ENCODE measurements at places on chromosomes 5 and 9.

- no peak for DNase-seq
These were observed 1.6 kb downstream of the SLC27A6 start for GRCh38 chr5:128966846-128967245.

DNA sequence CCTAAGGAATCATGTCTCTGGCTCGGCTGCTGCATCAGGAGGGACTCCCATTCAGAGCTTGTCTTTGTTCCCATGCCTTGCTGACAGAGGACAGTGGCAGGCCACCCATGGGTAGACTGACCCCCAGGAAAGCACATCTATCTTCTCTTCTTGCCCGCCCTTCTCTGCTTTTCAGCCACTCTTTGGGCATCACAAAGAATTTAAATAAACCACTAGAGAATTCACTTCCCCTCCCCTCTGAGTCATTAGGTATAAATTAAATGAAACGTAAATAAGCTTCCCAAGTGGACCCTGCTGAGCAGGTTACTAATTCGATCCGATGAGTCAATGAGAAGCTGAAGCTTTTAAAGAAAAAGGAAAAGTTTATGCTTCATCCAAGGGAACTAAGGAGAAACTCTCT is 97.0 kb downstream of the DRD1 start:
- DNase-seq, result no peak

- no peak for DNase-seq
These were observed 25.6 kb downstream of the FBXW11 start for GRCh38 chr5:171980792-171981191.

DNA sequence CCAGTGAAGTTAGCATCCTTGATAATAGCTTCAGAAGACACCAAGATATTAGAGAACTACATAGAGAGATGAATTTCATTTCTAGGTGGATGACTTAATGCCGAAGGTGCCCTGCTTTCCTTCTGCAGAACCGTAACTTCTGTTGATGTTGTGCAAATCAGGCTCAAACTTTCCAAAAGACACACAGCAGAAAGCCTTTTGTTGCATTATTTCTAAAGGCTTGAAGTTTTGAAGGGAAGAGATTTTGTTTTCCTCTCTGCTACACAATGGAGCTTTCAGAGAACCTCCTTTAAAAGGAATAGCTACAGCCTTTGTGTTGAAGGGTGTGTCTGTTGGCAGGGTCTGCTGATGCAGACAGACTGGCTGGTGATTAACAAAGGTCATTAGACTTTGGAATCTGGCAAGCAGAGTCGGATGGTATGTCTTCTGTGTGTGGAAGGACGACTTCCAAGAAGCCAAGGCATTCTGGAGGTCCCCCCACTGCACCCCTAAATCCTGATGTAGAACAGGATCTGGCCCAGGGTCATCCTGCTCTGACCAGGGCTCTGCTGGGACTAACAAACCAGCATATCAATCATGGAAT is 57.8 kb downstream of the ZNF462 start:
- DNase-seq, result peak; percentile 71

GRCh38 chr5:74567411-74567995 is 73.0 kb downstream of the ENC1 start:
- no peak for DNase-seq

DNA sequence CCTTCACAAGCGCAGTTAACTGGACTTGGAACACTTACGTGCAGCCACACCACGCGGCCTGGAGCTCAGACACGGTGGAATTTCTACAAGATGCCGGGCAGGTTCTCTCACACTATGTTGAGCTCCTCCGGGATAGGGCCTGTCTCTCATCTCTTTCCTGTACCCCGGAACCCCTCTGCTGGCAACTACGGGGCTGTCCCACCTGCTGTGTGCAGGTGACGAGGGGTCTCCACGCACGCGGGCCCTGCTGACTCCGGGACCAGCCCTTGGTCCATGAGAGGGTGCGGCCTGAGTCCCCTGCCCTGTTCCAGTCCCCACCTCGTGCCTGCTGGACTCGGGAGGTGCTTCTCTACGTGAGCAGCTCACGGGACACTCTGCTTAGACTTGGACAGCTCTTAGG is 40.1 kb downstream of the SLC6A3 start:
- DNase-seq, result no peak

GRCh38 chr5:143271431-143271830 is 132.1 kb downstream of the NR3C1 start:
- no peak for DNase-seq

DNA sequence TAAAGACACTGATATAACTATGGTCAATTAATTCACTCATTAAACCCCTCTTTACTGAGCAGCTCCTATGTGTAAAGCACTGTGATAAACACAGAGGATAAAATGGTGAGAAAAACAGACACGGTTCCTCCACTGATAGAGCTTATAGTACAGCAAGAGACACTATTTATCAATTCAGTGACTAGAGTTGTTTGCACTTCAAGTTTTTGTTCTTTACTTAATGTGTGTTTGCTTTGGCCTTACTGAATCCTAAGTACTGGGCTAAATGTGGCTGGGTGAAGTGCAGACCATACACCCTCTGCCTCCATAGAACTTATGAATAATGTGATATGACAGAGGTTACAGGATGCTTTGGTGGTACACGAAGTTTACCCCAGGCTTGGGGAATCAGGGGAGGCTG is 80.1 kb upstream of the ITGA1 start:
- DNase-seq, result no peak

DNA sequence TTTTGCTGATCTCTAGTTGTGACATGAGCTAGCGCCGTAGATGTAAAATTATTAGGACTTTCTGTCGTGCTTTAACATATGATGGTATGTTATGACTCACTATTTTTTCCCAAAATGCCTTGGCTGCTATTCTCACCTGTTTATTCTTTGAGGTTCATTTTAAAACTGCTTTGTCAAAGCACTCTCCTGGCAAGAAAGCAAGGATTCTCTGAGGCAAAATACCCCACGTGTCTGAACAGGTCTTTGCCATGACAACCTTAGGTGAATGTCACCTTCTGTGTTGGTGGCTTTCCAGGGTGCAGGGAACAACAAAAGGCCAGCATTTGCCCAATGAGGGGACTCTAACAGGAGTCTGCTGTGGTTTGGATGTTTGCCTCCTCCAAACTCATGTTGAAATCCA is 30.6 kb upstream of the COL5A1 start:
- no peak for DNase-seq

DNA sequence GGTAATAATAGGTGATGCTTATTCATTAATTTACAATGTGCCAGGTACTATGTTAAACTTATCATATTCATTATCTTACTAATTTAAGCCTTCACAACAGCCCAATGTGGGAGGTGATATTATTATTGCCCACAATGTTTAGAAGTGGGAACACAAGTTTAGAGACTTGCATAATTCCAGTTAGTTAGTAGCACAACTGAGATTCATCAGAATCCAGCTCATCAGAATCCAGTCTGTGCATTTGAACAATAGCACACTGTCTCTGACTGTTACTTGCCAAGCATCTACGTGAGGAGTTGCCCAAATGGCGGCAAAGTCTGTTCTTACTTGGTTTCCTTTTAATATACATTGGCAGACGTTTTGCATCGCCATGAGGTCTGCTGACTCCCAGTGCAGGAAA is 110.9 kb upstream of the BASP1 start:
- DNase-seq, result no peak

- no peak for DNase-seq
These were observed 29.7 kb downstream of the GTF3C4 start for GRCh38 chr9:132699956-132700355.

- DNase-seq, result no peak
These were observed 7.0 kb downstream of the LNPEP start for GRCh38 chr5:96942911-96943310.

DNA sequence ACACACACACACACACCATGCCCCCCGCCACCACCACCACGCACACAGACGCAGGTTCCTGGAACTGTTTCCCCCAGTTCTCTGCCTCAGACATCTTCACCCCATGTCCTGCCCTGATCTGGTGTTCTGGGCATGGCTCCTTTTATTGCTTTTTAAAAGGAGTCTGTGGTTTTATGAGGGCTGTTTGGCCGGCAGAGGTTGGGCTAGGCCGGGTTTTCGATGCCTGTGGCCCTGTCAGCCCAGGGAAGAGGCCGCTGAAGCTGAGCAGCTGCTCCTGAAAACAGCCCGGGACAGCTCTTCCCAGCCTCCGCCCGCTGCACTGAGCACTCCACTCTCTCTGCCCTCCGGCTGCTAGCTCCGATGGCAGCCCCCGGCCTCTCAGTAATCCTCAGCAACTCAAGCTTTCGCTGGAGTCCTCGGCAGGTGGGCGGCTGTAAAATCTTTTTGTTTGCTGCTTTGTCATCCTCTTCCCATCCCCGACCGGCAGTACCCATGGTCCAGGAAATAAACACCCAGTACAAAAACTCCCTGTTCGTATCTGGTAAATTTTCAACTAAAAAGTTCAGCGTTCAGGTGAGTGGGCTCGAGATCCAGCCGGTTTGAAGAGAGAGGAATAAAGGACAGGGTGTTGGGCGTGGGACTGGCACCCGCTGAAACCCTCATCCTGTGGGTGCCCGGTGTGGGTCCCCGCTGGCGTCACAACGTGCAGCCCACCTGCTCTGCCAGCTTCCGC is 103.0 kb upstream of the ERCC6L2 start:
- DNase-seq, result no peak

- DNase-seq, result no peak
These were observed 19.3 kb upstream of the RAPGEF1 start for GRCh38 chr9:131759017-131759647.

DNA sequence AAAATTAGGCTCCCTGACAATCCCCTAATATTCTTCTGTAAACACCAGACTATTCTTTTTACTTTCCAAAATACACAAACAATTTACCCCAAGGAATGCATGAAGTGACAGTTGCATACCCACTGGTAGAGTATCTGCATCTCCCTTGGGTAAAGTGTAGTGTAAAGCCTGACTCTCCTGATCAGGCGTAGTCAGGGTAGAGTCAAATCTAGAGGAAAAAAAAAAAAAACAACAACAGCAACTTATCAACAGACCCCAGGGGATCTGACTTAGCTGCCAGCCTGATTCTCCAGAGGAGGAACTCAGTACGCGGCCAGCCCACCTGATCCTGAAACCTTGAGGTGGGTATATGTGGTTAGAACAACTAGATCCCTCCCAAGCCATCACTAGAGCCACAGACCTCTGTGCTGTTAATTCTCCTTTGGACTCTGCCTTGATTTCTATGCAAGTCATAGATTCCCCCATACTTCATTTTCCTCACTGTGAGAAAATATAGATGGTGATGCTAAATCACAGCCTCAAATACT is 61.0 kb downstream of the ZNF608 start:
- no peak for DNase-seq

DNA sequence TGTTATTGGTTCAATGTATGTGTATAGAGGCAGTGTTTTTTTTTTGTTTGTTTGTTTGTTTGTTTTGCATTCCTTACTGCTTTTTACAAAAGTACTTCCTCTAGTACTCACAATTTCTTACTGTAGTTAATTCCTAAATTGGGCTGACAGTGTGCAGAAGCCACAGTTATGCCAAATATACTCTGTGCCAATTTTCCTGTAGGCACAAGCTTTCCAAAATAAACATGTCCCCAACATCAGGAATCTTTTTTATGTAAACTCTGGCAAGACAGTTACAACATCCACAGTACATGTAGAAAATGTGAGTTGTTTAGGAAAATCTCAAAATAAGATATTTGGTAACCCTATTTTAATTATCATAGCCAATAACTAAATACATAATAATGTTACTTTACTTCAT is 161.6 kb upstream of the TSLP start:
- peak; percentile 83 for DNase-seq

DNA sequence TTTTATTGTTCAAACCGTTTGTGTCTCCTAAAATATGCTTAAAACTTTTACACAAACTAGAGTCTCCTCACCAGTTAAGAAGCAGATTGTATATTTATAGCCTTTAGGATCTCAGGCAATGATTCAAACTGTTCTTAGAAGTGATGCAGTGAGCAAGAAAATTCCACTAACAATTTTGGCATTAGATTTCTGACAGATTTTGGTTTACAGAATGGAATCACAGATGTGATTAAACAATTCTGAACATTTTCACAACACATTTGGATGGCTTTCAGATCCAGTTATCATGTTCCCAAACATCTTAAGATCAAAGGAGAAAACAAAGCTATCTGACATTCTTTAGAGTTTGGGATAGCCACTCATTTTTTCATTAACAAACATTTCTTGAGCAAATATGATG is 181.7 kb upstream of the RIOK2 start:
- DNase-seq, result no peak

DNA sequence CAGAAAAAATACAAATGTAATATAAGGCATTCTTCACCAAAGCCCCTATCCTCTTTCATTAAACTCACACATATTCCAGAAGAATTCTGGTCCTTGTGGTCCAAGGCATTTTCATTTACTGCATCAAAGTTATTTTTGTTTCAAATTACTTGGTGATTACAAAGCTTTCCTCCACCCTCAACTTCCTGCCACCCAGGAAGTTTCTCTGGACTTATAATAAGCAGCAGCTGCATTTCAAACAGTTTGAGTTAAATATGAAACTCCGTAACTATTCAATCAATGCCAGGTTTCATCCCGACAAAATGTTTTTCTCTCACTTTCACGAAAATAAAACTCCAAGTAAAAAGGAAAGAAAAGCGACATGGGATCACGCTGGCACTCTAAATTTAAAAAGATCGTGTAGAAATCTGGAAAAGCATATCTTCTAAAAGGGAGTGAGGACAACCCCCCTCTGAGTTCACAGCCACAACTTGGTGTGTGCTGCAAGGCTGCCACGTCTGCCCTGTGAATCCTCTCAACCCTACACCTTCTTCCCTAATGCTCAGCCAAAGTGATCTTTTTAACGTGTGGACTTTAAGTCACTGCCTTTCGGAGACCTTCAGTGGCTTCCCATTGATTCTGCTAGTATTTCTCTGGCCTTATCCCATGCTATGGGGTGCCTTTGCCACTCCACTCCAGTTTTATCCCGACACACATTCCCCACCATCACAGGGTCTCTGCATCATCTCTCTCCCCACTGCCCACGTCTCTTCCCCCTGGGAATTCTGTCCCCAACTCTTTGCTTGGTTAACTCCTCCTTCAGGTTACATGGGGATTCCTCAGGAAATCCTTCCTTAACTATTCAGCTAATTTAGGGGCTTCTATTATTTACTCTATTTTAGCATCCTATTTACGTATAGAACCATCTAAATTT is 91.1 kb upstream of the CER1 start:
- peak; percentile 23 for DNase-seq

GRCh38 chr9:137198051-137198901 is 2.3 kb downstream of the TPRN start:
- no peak for DNase-seq

- DNase-seq, result peak; percentile 69
These were observed 8.0 kb downstream of the NTNG2 start for GRCh38 chr9:132169672-132170392.

DNA sequence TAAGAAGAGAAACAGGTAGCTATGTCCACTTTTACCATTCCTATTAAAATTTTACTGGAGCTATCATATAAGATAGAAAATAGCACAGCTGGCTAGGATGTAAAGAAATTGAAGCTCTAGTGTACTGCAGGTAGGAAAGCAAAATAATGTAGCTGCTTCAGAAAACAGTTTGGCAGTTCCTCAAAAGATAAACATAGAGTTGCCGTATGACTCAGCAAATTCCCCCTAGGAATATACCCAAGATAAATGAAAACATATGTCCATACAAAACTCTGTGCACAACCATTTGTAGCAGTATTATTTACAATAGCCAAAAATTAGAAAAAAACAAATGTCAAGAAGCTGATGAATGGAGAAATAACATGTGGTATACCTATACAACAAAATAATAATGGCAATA is 64.6 kb upstream of the SHISAL2B start:
- peak; percentile 65 for DNase-seq
